ENCODE measurements at places on chromosomes 1 and 21.
A peak's percentile ranks its signal among the peaks of the same experiment; 100 is the strongest.

GRCh38 chr21:45322960-45323461 is 35.3 kb upstream of the POFUT2 start:
- peak; percentile 85 for DNase-seq

DNA sequence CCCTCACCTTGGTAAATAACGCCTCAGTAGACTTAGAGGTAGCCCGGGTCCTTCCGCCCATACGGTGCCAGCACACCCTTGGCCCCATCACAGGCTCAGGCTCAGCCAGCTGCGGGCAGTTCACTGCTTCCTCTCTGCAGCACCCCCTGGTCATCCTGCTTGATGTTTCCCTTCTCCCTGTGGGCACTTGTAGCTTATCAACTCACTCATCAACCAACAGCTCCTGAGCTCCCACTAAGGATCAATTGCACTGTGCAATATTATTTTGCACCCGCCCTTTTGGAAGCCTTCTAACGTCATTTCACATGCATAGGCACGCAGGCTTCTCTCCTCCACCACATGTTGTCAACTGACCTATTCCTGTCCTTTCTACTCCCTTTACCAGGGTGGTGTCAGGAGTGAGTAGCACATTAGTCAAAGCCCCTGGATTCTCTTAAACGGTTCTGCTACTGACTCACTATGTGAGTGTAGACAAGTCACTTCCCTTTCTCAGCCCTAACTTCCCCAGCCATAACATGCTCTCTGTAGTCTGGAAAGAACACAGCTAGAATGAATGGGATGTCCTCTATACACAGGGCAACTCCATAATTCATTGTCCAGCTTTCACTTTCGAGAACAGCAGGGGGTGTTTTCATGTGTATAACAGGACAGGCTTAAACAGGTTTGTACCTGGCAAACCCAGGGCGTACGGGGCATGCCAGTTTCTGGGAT is 47.1 kb upstream of the IRF2BP2 start:
- DNase-seq, result peak; percentile 95

GRCh38 chr1:35882586-35882944 is 444 bp upstream of the AGO1 start:
- no peak for DNase-seq

DNA sequence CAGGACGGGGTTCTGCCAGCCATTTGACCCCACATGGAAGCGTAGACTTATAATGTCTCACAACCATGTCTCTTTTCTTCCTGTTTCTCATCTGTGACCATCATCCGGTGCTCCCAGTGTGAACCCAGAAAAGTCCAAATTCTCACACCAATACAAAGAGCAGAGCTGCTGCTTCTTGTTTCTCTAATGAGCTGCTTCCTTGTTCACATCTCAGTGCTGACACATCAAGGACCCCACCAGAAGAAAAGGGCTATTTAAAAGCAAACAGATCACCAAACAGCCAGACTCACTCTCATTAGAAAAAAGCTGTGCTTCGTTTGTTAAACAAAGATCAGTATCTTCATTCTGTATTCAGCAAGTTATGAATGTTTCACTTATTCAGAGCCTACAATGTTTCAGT is 835 bp upstream of the LCE1D start:
- DNase-seq, result no peak

- DNase-seq, result no peak
Observed at GRCh38 chr1:178690496-178690895, 34.5 kb upstream of the RALGPS2 start.
